Activated CD4-positive, alpha-beta T cell treated with anti-CD3 and anti-CD28 coated beads, Interleukin-2, amount 10 ng/mL, durations not matched to agents 7 days and 5 days (primary cell): ENCODE measurements at places on chromosomes 13 and 19. TPM values are rescaled to one million over a fixed set of nuclear protein-coding genes. Genes with fewer than 3 reads are reported as not detected.

DNA sequence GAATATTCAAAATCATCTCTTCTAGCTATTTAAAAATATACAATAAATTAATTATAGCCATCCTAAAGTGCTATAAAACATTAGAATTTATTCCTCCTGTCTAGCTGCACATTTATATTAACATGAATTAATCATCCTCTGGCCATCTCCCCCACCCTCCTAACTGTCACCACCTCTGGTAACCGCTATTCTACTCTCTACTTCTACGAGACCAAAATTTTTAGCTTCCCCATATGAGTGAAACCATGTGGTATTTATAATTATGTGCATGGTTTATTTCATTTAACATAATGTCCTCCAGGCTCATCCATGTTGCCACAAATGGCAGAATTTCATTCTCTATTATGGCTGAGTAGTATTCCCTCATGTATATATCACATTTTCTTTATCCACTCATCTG, 265.2 kb downstream of the COG6 start:
- DNase-seq = no peak

GRCh38 chr13:27712421-27712820, 79.9 kb upstream of the GSX1 start:
- no peak for DNase-seq

GRCh38 chr19:46218160-46218559, 11.4 kb upstream of the IGFL1 start:
- DNase-seq = peak; percentile 58

DNA sequence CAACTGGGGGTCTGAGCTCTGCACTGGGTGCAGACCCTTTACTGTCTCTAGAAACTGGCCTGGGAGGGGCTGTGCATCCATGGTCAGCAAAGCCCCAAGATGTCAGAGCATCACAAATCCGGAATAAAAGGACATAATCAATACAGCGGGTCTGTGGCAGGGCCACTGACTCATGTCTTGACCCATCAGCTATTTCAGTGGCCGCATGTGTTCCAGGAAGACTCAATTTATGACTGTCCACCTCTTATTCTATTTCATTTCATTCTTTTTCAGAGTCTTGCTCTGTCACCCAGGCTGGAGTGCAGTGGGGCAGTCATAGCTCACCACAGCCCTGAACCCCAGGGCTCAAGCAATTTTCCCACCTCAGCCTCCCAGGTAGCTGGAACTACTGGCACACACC, 53.2 kb downstream of the PEX11G start:
- no peak for DNase-seq

- peak; percentile 40 for DNase-seq
Measured at GRCh38 chr19:6718741-6719539, 1.5 kb downstream of the C3 start.

- no peak for DNase-seq
Measured at GRCh38 chr19:6835501-6835900, 51.9 kb upstream of the ADGRE1 start.

DNA sequence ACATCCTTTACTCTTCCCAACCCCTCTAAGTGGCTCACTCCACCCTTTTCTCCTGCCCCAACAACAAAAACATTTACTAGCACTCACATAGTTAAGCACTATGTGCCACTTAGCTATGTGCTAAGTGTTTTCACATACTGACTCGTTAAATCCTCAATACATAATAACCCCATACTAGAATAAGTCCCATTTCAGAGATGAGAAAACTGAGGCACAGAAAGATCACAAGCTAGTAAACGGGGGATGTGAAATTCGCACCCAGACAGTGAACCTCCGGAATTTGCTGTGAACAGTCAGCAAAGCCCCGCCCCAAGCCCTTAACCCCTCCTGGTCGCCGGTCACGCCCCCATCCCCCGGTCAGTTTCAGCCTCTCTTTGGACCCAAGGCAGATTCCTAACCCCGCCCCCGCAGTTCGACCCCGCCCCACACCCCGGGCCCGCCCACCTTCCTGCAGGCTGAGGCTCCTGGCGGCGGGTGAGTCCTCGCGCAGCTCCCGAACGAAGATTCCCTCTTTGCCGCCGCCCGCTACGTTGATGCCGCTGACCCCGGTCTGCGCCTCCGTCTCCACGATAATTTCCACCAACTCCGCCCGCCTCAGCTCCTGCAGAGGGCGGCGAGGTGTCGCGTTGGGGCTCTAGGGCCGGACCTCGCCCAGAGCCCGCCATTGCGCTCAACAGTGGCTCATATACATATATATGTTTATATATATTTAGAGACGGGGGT, 9.8 kb downstream of the PRX start:
- peak; percentile 84 for DNase-seq

- no peak for DNase-seq
Measured at GRCh38 chr13:30370146-30370545, 52.1 kb upstream of the UBE2L5 start.

DNA sequence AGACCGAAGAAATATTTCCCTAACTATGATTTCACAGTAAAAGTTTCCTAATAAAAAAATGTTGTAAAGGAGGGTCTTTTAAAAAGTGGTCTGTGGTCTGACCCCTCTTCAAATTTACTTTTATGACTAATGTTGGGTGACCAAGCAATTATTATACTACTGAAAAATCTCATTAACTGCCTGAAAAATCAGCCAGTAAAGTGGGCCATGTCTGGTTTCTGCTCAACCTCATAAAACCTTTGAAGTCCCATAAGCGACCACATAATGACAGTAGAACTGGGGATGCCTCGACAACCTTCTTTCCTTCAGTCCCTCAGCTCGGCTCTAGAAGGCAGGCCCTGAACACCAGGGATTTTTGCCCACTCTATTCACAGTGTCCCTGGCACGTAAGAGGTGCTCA, 434.3 kb downstream of the EFNB2 start:
- no peak for DNase-seq

- DNase-seq = no peak
Measured at GRCh38 chr13:50910485-50910805, 854 bp downstream of the RNASEH2B start.

- DNase-seq = no peak
Measured at GRCh38 chr13:31321457-31321856, 121.7 kb downstream of the B3GLCT start.

DNA sequence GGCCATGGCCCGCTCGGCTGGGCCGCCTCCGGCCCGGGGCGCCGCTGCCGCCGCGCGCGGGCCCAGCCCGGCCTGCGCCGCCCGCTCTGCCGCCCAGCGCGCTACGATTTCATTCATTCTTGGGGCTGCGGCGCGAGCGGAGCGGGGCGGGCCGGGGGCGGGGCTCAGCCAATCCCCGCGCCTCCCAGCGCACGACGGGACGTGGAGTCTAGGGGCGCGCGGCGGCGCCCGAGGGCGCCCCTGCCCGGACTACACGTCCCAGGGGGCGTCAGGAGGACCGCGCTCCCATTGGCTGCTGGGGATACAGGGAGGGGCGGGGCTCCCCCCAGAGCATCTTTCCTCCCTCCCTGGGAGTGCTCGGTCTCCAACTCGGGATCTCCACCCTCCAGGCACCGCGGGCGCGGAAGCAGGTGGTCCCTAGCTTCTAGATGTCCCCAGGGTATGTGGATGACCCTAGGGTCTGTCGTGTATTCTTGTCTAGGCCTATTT, 5.6 kb upstream of the DPF1 start:
- DNase-seq = peak; percentile 67

DNA sequence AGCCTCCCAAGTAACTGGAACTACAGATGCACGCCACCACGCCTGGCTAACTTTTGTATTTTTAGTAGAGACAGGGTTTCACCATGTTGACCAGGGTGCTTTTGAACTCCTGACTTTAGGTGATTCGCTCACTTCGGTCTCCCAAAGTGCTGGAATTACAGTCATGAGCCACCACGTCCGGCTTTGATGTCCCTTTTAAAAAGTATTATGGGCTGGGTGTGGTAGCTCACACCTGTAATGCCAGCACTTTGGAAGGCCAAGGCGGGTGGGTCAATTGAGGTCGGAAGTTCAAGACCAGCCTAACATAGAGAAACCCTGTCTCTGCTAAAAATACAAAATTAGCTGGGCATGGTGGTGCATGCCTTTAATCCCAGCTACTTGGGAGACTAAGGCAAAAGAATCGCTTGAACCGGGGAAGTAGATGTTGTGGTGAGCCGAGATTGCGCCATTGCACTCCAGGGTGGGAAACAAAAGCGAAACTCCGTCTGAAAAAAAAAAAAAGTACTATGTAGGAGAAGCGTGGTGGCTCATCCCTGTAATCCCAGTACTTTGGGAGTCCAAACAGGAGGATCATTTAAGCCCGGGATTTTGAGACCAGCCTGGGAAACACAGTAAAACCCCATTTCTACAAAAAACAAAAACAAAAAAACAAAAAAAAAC, 22.8 kb upstream of the ERVV-1 start:
- DNase-seq = no peak

- DNase-seq = no peak
Measured at GRCh38 chr19:11659612-11660011, 62.3 kb downstream of the ZNF627 start.

DNA sequence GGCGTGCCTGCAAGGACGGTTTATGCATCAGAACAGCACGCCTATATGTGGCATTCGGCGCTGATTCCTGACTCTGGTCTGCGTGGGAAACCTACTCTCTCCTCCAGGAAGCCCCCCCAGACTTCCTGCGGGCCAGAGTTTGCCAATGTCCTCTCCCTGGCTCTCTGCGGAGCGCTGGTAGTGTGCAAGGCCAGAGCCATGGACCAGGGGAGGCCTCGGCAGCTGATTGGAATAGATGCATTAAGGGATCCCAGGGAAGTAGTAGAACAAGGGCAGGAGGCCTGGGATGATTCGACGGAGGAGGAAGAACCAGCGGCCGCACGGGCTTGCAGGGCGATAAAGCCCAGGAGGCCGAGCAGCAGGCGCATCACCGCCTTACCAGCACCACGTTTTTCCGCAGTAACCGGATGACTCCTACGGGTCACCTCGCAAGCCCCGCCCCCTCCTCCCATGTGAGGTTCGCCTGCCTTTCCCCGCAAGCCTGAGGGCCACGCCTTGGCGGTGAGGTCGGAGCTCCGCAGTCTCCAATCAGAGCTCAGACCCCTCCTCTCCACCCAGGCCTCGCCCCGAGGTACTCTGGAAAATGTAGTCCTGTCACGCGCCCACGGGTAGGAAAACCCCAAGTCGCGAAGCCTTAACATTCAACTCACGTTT, 5.0 kb downstream of the CLEC11A start:
- peak; percentile 79 for DNase-seq

DNA sequence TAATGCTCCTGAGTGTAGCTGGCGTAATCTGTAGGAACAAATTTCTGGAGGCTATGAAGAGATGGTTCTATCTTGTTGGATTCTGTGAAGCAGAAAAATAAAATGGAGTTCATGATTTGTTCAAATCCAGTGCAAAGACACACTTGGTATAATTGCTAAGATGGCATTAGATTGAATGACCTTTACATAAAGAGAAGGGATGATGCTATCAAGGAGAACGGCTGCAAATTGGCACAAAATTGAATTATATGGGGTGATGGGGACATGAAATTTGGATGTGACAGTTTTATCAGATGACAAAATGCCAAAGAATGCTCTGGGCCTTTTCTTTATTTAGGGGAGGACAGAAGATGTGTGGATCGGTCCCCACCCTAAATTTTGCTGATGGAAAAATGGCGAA, 4.0 kb downstream of the METTL21C start:
- DNase-seq = no peak

DNA sequence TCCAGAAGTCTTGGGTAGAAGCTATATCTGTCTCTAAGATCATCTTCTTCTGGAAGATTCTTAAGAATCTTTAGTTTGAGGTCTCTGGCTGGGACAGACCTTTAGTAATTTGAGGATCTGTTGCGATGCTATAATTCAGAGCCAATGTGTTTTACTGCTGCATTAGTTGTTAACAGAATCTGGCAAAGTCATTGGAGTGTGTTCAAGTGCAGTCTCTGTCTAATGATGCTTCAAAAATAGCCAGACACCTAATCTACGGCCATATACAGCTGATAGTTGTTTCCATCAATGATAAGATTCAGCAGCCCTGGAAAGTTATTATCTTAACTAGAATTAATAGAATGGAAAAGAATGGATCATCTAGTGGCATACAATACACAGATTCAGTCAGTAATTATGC, 72.6 kb downstream of the CDK8 start:
- DNase-seq = no peak

GRCh38 chr13:105030851-105031250, 1504.6 kb downstream of the EFNB2 start:
- no peak for DNase-seq

DNA sequence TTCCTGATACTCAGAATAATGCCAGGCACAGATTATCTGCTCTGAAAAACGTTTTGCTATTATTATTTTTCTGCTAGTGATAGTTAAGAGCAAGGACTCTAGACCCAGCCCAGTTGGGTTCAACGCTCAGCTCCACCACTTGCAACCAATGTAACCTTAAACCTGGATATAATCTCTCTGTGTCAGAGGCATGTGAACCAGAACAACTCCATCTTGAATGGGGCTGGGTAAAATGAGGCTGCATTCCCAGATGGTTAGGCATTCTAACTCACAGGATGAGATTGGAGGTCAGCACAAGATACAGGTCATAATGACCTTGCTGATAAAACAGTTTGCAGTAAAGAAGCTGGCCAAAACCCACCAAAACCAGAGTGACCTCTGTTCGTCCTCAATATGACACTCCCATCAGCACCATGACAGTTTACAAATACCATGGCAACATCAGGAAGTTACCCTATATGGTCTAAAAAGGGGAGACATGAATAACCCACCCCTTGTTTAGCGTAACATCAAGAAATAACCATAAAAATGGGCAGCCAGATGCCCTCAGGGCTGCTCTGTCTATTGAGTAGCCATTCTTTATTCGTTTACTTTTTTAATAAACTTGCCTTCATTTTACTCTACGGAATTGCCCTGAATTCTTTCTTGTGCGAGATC, 13.6 kb downstream of the FAM187B start:
- no peak for DNase-seq

GRCh38 chr13:33524086-33524485, 238.5 kb upstream of the STARD13 start:
- no peak for DNase-seq

- DNase-seq = no peak
Measured at GRCh38 chr13:30153545-30154426, 153.6 kb downstream of the KATNAL1 start.

- no peak for DNase-seq
Measured at GRCh38 chr13:93080587-93080986, 146.0 kb upstream of the GPC6 start.

The MKNK2 gene
- total RNA-seq = 228 TPM

The SBK3 gene
- total RNA-seq = not detected

The SIGLEC9 gene
- total RNA-seq = 0.20 TPM

The HIPK4 gene
- not detected for total RNA-seq

The CCDC61 gene
- total RNA-seq = 26.5 TPM

The ZNF229 gene
- 0.77 TPM for total RNA-seq

The USE1 gene
- 23.3 TPM for total RNA-seq

The CHERP gene
- total RNA-seq = 57.9 TPM

The SKA3 gene
- 42.2 TPM for total RNA-seq

The NLRP12 gene
- not detected for total RNA-seq

The ZNF730 gene
- total RNA-seq = 1.3 TPM

The ACTMAP gene
- 17.5 TPM for total RNA-seq

The ZNF296 gene
- 4.0 TPM for total RNA-seq

The NALCN gene
- total RNA-seq = not detected

The RGL3 gene
- total RNA-seq = not detected

The ALDH16A1 gene
- 49.2 TPM for total RNA-seq

The S1PR4 gene
- 209 TPM for total RNA-seq

The KCNN1 gene
- total RNA-seq = not detected

The LIM2 gene
- total RNA-seq = not detected
